ENCODE measurements at places on chromosomes 16 and 17.

- no peak for DNase-seq
Observed at GRCh38 chr17:63426041-63426916, 19.8 kb downstream of the CYB561 start.

DNA sequence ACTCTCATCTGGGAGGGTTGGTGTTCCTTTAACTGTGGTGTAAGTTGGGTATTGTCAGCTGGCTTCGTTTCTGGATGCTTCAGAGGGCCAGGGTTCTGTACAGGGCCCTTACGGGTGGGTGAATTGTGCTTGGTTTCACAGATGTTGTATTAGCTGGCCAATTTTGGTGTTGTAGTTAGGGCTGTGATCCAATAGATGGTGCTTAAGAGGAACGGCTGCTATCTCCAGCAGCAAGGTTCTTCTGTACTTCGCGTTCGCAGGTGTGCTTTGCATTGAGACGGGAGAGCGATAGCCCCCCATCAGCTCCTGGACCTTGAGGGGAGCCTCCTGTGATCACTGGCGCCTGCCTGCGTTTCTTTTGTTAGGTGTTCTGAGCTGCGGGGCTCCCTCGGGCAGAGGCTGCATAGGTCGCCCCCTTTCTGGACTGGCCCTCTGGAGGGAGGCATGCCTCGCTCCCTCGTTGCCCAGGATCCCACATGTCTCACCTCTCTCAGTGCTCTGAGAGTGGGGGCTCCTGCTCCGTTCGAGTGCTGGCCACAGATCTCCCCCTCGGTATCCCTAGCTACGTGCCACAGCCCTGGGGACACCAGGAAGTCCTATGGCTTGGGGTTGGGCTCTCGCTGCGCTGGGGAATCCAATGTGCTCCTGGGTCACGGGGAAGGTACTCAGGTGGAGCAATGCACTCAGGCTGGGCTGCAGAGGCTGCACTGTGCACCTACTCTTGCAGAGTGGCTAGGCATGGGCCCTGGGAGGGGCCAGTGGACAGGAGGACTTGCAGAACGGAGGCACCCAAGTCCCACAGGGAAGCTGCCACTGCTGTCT is 837 bp upstream of the PRDM7 start:
- DNase-seq = peak; percentile 43

DNA sequence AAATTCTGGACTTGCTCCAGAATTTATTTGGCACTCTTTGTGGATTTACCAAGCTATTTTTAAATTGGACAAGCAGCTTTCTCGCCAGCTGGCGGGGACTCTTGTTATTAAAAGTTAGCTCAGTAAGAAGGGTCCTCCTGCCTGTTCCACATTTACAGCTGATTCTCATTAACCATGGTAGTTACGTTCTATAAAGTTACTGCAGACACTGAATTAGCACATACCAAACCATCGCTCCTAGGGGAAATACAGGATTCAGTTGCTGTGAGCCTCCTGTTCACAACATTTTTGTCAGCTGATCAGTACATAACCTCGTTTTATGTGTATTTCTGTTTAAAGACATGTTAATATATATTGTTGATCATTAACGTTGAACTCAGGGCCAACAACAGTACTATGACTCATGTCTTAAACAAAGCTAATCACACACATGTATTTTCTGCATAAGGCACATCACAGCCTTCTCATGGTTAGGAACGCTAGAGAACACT is 4.2 kb downstream of the LDAF1 start:
- no peak for DNase-seq

- DNase-seq = no peak
Observed at GRCh38 chr16:51707666-51708065, 556.6 kb upstream of the SALL1 start.

GRCh38 chr17:40028595-40028994 is 13.4 kb downstream of the CSF3 start:
- DNase-seq = no peak

DNA sequence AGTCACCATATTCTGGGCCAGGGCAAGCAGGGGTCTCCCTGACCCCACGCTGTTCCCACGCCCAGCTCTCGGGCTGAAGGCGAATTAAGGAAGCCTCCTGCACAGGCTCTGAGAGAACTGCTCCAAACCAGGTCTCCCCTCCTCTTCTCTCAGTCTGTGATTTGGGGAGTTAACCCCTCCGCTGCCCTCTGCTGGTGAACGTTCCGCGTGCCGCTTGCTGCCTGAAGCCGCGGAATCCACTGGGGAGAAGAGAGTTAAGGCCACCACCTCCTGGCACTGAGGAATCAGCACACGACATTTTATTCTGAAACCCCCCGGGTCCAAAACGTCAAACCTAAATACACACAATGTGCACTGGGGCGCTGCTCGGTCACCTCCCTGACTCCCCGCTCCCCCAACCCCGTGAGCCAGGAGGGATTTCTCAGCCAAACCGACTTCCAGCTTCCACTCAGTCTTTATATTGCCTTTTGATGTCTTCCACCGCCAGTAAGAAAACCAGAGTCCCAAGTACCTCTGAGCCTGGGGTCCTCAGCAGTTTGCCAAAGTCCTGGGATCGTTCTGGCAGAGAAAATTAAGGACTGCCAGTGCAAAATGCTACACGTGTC is 54.4 kb upstream of the RCVRN start:
- DNase-seq = peak; percentile 49

- no peak for DNase-seq
Observed at GRCh38 chr17:1018547-1018946, 21.6 kb downstream of the TIMM22 start.

DNA sequence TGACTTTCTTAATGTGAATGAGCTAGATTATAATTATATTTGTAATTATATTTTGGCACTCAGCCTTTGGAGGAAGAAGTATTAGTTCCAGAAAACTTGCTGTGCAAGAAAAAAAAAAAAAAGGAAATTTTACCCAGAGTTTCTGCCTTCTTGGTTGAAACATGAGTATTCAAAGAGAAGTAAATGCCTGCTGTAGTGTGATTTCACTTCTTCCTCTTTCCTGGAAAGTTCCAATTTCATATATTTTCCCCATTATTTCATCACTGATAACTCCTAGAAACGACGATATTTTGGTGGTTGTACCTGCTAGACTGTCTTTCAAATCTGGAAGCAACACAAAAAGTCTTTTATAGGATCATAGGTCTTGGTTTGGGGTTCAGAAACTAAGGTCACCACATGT is 20.4 kb upstream of the MPHOSPH6 start:
- DNase-seq = no peak

GRCh38 chr16:6665126-6665525 is 667.5 kb upstream of the RBFOX1 start:
- no peak for DNase-seq

DNA sequence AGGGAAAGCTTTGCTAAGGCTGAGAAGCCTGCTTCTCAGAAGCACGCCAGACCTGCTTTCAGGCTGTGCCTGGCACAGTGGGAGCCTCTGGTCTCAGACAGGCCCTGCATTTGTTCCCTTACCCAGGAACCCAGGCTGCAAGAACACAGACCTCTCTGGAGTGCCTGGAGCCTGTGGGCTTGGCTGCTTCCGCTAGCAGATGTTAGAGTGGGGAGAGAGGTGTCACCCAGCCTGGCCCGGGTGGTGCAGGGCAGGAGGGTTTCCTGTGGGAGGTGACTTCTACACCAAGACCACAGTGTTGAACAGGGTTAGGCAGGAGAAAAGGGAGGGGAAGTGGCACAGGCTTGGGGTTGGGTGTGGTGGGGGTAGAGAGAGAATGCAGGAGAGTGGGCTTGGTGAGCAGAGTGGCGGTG is 35.8 kb upstream of the ADGRG1 start:
- no peak for DNase-seq

- DNase-seq = no peak
Observed at GRCh38 chr16:88539652-88540345, 30.4 kb upstream of the ZC3H18 start.

GRCh38 chr17:69417545-69418483 is 3.3 kb downstream of the MAP2K6 start:
- DNase-seq = no peak

GRCh38 chr17:18224387-18225120 is 881 bp upstream of the LLGL1 start:
- no peak for DNase-seq

DNA sequence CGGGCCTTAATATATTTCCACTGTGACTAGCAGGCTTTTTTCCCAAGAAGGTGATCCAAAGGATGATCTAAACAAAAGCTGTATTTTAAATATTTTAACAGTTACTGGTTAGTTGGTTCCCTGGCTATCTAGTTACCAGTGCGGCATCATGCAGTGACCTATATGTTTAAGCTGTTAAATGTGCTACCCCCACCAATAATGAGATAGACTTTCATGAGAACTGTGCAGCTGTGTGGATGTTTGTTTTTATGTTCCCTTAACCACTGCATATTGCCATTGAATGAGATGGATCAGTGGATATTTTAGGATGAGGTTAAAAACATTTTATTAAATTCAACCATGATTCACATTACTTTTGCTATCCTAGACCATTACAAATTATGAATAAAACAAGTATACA is 16.9 kb downstream of the ERN1 start:
- no peak for DNase-seq

DNA sequence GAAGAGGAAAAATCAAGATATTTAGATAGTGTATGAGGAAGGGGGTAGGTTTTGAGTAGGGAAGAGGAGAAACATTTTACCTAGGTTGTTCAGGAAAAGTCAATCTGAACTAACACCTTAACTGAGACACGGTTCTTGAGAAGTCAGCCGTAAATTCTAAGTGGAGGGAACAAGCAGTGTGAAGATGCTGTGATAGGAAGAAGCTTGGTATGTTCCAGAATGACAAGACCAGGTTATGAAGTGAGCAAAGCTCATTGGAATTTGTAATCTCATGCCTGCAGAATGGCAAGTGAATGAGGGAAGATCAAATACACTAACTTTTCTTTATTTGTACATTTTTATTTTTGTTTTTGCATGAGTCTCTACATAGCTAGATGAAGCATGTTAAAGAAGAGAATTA is 307.6 kb downstream of the ZFHX3 start:
- DNase-seq = no peak

- no peak for DNase-seq
Observed at GRCh38 chr17:7029659-7030058, 6.2 kb upstream of the SLC16A13 start.

DNA sequence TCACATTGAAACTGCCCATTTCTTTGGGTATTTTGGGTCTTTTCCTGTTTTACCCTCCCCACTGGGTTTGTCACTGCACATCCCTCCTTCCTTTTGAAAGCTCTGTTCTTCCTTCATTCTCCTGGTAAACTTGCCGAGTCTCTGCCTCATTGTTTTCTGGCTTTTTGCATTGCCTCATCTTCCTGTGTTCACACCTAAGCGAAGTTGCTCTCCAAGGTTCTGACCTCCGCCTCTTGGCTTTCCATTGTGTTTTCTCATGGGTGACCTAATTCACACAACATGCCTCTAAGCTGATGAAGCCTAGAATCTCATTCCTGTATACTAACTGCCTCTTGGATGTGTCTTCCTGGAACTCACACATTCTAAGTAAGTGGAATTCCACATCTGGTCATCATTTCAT is 1096.1 kb upstream of the EEF2KMT start:
- no peak for DNase-seq

- DNase-seq = no peak
Observed at GRCh38 chr17:78391843-78392242, 13.4 kb downstream of the PGS1 start.

DNA sequence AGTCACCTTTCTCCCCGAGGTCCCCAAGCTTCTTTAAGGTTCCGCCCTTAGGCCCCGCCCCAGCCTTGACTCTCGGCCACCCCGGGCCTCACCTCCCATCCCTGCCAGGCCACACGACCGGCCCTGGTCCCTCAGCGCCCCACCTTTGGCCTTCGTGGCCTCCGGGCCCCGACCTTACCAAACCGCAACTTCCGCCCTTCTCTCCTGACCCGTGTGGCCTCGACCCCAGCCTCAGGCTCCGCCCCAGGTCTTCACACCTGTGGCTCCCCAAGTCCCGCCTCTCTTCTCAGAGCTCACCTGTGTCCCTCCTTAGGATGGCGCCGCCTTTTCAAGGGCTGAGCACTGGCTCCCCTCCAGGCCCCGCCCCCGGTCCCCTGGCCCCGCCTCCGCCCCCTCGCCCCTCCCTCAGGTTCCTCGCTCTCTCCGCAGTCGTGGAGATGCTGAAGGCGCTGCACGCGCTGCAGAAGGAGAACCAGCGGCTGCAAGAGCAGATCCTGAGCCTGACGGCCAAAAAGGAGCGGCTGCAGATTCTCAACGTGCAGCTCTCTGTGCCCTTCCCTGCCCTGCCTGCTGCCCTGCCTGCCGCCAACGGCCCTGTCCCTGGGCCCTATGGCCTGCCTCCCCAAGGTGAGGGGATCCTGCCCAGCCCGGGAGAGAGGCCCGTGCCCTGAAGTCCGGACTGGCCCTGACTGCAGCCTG is 10.0 kb upstream of the CISD3 start:
- no peak for DNase-seq

DNA sequence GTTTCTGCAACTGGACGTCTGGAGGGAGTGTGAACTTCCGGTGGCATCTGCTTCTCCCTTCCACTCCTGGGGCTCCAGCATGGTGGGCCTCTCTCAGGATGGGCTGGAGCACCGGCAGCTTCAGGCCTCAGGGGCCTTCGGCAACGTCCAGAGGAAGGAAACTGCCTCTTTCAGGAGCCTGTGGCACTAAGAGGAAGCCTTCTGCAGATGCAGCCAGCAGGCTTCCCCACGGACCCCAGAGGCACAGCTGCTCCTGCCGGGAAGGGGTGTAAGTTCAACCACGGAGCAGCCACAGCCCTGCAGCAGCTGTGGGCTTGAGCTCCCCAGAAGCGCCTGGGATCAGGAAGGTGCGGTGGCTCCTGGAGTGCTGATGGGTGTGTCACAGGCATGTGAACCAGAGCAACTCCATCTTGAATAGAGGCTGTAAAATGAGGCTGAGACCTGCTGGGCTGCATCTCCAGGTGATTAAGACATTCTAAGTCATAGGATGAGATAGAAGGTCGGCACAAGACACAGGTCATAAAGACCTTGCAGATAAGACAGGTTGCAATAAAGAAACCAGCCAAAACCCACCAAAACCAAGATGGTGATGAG is 50.8 kb upstream of the KLHDC4 start:
- no peak for DNase-seq

DNA sequence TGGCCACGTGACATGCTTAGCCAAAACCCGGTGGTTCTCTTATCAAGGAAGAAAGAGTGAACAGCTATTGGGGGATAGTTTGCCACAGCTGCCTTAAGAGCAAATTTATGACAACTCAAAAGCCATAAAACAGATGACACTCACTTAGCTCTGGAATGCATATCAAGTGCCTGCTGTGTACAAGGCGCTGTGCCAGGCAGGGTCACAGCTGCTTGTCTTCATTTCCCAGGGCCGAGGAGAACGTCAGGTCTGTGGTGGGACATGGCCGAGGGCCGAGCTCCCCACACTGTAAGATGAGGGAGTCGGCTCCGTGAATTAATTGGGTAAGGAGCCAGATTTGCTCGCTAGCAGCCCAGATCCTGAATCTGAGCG is 14.0 kb downstream of the EEF2K start:
- DNase-seq = no peak

DNA sequence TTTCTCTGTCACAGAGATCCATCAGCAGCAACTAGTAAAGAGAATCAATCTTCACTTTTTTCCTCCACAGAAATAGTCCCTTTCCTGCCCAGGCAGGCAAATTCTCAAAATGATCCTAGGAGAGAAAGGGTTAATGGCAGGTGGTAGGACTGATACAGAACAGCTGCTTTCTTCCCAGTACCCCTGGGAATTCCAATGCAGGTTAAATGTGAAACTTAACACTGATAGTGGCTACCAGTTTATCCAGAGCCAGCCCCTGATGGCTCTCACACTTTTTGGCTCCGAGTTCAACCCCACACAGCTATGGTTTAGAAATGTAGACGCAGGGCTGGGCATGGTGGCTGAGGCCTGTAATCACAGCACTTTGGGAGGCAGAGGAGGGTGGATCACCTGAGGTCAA is 22.2 kb downstream of the MARVELD3 start:
- no peak for DNase-seq

- DNase-seq = no peak
Observed at GRCh38 chr17:2022647-2023240, 2.4 kb downstream of the RTN4RL1 start.

- DNase-seq = no peak
Observed at GRCh38 chr17:80513892-80514291, 30.7 kb upstream of the RPTOR start.
